ENCODE measurements at places on chromosomes 11 and 22.

- DNase-seq: no peak
Observed at GRCh38 chr22:39839917-39840510, 53.5 kb downstream of the ENTHD1 start.

DNA sequence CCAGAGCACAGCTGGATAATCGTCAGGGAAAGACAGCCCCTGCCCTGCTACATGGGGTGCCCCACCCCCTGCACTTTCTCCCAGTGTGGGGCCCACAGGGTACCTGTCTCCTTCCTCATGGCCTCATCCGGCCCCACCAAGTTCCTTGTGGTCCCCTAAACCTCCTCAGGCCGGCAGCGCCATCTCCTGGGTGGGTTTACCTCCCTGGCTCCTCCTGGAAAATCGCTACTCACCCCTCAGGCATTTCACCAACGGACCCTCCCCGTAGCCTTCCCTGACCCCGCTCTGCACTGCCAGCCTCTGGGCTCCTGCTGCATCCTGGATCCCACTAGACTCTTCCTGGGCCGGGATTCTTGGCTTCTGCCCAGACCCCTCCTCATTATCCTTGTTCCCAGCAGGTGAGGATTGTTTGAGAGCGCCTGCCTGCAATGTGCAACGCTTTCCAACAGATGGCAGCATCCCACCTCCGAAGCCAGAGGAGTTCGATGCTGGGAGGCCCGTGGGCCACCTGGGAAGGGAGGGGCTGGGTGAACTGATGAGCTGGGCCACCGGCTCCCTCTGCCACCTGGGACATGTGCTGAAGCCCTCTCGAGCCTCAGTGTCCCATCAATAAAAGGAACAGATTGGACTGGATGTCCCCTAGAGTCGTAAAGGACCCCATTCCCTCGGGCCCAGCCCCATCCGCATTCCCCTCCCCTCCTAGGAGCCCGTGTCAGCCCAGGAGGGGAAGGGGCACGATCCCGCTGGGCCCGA, 44.2 kb upstream of the TTLL12 start:
- peak; percentile 54 for DNase-seq

GRCh38 chr22:36117053-36117554, 43.5 kb downstream of the APOL3 start:
- no peak for DNase-seq

GRCh38 chr22:44664149-44664548, 37.9 kb upstream of the PRR5 start:
- no peak for DNase-seq

- no peak for DNase-seq
Observed at GRCh38 chr22:29089507-29089906, 16.7 kb downstream of the KREMEN1 start.

All from NCI-H460 (cell line).